ENCODE measurements at places on chromosomes 1 and 21.
A peak's percentile ranks its signal among the peaks of the same experiment; 100 is the strongest.

GRCh38 chr1:190847166-190847565 is 369.5 kb upstream of the BRINP3 start:
- DNase-seq = no peak

- no peak for DNase-seq
Measured at GRCh38 chr21:36431252-36431651, 46.1 kb downstream of the CHAF1B start.

DNA sequence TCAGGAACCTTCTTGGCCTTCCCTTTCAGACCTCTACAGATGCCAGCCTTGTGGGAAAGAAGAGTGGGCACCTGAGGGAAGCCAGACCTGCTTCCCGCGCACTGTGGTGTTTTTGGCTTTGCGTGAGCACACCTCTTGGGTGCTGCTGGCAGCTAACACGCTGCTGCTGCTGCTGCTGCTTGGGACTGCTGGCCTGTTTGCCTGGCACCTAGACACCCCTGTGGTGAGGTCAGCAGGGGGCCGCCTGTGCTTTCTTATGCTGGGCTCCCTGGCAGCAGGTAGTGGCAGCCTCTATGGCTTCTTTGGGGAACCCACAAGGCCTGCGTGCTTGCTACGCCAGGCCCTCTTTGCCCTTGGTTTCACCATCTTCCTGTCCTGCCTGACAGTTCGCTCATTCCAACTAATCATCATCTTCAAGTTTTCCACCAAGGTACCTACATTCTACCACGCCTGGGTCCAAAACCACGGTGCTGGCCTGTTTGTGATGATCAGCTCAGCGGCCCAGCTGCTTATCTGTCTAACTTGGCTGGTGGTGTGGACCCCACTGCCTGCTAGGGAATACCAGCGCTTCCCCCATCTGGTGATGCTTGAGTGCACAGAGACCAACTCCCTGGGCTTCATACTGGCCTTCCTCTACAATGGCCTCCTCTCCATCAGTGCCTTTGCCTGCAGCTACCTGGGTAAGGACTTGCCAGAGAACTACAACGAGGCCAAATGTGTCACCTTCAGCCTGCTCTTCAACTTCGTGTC is 995 bp upstream of the ZBTB48 start:
- DNase-seq = no peak

DNA sequence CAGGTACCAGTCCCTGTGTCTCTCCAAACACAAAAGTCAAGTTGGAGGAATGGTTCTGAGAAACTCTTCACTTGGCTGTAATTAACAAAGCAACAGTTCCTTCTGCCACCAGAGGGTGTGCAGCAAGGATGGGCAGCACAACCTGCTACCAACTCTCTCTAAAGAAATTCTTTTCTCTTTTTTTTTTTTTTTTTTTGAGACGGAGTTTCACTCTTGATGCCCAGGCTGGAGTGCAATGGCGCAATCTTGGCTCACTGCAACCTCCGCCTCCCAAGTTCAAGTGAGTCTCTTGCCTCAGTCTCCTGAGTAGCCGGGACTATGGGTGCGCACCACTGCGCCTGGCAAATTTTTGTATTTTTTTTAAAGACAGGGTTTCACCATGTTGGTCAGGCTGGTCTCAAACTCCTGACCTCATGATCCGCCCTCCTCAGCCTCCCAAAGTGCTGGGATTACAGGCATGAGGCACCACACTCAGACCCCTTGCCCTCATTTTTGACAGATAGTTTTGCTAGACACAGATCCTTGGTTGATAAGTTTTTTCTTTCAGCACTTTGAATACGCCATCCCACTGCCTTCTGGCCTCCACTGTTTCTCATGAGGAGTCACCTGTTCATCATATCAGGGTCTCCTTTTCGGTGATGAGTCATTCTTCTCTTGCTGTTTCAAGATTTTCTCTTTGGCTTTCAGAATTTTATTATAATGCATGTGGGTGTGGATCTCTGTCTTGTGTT is 12.1 kb upstream of the DEGS1 start:
- DNase-seq = no peak

DNA sequence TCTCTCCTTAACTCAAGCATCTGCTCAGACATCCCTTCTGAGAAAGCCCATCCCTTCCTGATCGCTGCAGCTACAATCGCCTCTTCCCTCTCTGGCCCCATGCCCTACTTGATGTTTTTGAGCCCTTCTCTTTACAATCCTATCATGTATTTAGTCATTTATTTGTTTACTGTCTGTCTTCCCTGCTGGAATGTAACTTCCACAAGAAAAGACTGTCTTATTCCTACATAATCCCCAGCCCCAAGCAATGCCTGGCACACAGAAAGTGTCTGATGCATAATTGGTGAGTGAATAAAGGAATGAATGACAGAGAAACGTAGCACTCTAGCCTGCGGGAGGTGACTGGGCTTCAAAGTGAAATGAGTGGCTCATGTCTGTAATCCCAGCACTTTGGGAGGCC is 25.4 kb downstream of the ECE1 start:
- DNase-seq = no peak

- DNase-seq = no peak
Measured at GRCh38 chr1:92240034-92240433, 22.3 kb downstream of the C1orf146 start.

DNA sequence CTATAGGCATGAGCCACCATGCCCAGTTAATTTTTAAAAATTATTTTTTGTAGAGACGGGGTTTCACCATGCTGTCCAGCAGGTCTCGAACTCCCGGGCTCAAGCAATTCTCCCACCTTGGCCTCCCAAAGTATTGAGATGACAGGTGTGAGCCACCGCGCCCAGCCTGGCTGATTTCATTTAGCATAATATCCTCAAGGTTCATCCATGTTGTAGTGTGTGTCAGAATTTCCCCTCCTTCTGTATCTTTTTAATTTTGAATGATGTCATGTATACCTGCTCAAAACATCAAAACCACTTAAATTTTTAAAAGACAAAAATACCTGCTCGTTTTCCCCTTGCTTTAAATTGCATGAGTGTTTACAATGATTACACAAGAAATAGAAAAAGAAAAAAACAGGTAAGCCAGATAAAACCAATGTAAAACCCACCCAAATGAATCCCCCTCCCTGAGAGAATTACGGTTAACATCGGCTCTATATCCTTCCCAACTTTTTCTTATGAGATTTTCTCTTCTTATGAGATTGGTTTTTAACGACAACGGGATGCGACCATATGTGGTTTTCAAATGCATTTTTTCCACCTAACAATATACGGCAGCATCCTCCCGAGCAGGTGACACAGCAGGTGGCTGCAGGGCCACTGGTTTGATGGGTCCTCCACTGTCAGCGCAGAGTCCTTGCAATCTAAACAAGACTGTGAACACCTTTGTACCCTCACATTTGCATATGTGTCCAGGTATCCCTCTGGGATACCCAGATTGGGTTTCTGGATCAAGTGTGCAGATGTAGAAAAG is 22.1 kb downstream of the IFFO2 start:
- DNase-seq = no peak

DNA sequence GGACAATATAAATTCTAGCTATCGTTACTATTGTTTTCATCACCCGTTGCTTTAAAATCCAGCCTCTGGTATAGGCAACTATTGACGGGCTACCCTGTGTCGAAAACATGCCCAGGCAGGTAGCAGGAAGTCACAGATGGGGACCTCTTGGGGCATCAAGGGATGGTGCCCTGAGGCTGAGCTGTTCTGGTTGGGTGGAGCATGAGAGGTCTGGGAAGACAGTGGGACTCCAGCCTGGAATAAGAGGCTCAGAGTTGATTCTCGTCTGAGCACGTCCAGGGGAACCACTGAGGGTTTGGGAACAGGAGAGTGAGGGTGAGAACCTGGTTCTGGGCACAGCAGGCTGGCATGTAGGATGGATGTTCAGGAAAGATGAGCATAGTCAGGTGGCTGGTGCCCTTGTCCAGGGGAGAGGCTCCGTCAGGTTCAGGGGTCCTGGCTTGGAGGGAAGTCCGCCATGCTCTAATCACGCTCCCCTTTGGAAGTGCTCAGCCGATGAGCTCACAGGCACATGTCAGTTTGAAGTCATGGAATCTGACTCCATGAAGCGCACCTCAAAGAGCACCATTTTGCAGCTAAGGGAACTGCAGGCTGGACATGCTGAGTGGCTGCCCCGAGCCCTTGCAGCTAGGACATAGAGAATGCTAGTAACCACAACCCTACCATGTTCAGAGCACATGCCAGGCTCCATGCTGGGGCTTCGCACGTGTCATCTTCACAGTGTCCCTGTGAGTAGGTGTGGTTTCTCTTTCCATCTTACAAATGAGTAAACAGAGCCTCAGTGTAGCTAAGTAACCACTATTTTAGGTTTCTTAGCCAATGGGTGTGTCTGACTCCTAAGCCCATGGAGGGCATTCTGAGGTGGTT is 21.0 kb downstream of the PCSK9 start:
- DNase-seq = no peak

GRCh38 chr21:21019681-21020080 is 21.5 kb downstream of the NCAM2 start:
- no peak for DNase-seq

DNA sequence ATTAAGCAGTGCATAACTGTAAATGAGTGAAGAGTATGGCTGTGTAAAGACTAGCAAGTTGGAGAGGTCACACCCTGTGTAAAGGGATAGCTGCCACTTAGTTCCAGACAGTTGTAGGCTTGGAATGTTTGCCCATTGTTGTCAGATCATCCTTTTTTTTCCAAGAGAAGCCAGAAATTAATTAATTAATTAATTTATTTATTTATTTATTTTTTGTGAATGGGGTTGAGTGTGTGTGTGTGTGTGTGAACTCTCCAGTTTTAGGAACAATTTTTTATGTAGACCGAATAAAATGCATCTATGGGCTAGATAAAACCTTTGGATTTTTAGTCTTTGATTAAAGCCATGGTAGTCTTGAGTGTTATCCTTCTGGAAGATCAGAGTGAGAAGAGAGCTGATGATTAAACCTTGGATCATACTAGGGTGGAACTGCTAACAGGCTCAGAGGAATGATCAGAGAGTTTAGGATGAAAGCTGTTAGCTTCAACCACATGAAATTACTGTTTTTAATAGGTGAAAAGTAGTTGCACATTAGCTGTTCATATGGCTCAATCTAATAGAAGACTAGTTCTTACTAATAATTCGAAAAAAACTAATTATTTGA is 58.4 kb downstream of the OSBPL9 start:
- no peak for DNase-seq

GRCh38 chr1:225813214-225813964 is 3.5 kb downstream of the EPHX1 start:
- DNase-seq = peak; percentile 60

DNA sequence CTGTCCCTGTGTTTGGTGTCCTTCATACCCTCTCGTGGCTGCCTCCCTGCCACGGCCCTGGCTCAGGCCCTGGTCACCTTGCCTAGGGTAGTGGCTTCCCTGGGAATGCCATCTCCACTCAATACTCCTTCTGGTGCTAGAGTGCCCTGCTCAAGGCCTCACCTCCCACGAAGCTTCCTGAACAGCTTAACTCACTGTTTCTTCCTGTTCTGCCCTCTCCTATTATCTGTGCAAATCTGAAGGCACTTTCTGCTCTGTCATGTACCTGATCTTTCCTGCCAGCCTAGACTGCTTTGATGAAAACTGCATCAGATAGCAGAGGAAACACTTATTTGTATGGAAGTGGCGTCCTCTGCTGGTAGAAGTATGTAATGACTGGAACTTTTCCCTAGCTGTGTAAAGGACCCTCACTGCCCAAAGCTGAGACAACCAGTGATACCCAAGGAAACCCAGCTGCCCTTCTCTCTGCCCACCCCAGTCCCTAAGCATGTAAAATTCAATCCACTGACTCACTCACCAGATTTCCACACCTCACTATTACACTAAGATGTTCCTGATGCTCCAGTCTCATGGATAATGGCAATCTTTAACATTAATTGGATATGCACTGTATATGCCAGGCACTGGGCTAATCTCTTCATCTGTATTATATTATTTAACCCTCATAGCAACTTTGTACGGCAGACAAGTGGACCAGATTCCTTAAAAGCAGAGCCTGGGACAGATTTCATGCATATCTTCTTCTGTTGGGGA is 36.2 kb upstream of the BTG2 start:
- peak; percentile 70 for DNase-seq

GRCh38 chr1:11334821-11335220 is 61.8 kb downstream of the UBIAD1 start:
- DNase-seq = no peak

DNA sequence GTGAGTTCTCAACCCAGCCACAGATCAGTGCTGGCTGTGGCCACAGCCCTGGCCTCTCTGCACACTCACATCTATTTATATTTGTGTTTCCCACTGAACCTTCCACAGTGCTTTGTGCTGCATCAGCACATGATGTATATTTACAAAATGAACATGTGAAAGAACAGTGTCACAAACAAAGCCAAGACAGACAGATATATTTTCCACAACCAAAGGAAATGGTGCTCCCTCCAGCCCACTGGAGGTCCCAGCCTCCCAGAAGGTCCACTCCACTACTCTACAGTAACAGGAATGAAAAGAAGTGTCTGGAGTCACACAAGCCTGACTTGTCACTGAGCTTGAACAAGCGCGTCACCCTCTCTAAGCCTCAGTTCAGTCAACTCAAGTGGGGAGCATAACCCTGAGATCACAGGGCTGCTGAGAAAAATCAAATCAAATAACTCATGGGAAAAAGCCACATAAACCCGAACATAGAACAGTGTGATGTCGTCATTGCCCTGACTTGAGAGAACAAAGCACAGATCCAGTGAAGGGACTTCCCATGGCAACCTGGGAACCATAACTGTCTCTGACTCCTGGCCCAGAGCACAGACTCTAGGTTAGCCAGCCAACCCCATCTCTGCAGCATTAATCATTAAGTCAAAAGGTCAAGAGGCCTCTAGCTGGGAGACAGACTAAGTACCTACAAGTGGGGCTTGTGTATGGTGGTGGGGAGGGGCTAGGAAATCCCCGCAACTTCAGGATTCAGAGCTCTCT is 121.2 kb downstream of the TRABD2B start:
- peak; percentile 37 for DNase-seq

DNA sequence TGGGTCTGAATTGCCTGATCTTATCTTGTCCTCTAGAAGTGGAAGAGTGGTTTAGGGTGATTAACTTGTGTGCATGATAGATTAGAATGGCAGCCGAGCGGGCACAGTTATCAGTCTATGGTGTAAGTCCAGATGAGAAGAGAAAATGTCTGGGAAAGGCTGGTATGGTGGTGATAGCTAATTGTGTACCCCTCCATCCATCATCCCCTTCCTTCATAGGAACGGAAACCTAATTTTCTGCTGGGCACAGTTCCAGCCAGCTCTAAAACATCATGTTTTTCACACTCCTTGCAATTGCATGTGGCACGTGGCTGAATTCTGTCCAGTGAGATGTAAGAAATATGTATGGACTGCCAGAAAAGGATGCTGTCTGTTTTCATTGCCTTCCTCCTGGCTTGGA is 40.9 kb upstream of the ZP4 start:
- DNase-seq = no peak
